ENCODE measurements at places on chromosomes 11 and 22.

DNA sequence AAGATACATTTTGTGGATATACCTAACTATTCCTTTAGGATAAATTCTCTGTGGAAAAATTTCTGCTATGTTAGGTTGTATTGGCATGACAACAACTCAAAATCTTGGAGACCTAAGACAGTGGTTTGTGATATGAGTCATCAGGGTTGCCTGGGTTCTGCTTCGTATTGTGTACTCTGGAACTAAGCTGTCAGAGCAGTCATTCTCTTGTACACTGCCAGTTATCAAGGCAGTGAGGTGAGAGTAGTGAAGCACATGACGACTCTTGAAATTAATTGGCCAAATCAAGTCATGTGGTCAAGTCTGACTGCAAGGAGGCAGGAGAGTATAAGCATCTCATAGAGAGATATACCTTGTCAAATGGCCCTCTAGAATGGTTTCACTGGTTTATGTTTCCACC is 104.4 kb downstream of the FANCF start:
- peak; percentile 72 for DNase-seq

DNA sequence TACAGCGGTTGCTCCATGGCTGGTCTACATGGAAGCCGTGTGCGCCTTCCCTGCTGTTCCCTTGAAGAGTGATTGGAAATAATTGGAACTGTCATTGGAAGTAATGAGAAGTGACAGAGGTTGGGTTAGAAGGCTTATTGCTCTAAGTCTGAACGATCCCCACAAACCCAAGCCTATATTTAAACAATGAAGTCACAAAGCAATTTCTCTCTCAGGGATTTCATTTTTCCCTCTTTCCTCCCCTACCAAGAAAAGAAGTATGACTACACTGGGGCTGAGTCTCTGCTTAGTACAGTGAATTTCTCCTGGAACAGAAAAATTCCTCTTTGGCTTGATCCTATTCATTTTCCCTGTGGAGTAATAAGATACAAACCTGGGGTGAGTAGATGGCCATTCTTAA is 7.8 kb downstream of the CLMP start:
- no peak for DNase-seq

- no peak for DNase-seq
Measured at GRCh38 chr22:47379037-47379436, 616.6 kb downstream of the TBC1D22A start.

- no peak for DNase-seq
Measured at GRCh38 chr11:121383716-121384115, 68.4 kb upstream of the SORL1 start.

- peak; percentile 65 for DNase-seq
Measured at GRCh38 chr11:108733479-108734116, 68.7 kb downstream of the DDX10 start.

DNA sequence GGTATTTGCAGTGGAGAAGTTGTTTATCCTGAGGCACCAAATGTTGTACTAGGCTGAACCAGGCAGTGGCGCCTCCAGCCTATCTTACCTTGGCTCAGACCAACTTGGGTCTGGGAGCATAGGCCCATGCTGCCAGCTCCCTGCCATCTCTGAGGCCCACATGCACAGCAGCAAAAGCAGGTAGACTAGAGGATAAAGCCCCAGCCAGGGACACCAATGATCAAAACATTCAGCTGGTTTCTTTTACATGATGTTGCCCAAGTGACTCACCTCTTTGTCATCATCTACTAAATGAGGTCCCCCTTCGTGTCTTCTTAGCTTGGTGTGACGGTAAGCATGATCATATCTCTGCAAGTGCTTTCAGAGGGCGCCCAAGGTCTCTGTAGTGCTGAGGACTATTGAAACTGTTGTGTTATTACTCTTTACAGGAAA is 112.1 kb upstream of the DRD2 start:
- DNase-seq, result peak; percentile 45

GRCh38 chr22:19037282-19038163 is 84.7 kb downstream of the DGCR2 start:
- no peak for DNase-seq

DNA sequence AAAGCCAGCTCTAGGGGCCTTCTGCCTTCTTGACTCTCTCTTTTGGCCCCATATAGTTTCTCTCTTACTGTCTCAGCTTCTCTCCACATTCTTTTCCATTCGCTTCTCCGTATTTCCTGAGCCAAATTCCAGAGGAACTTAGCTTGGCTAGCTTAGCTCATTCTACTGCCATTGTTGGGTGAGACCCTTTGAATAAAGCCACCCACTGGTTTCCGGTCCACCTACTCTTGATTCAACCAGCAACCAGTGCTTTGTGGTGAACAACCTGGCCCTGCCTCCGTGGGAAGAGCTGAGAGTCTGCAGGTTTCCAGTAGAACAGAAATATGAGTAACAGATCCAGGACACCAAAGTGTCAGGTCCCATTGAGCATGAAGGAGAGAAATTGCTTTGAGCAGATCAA is 81.3 kb upstream of the ARHGAP20 start:
- DNase-seq, result no peak
